ENCODE measurements at places on chromosomes 4 and X. TPM values are rescaled to one million over a fixed set of nuclear protein-coding genes. Genes with fewer than 3 reads are reported as not detected.
A peak's percentile ranks its signal among the peaks of the same experiment; 100 is the strongest.

GRCh38 chrX:20435913-20436312, 169.2 kb upstream of the RPS6KA3 start:
- no peak for DNase-seq

- no peak for DNase-seq
These were observed 118.9 kb upstream of the GPC4 start for GRCh38 chrX:133534172-133534571.

DNA sequence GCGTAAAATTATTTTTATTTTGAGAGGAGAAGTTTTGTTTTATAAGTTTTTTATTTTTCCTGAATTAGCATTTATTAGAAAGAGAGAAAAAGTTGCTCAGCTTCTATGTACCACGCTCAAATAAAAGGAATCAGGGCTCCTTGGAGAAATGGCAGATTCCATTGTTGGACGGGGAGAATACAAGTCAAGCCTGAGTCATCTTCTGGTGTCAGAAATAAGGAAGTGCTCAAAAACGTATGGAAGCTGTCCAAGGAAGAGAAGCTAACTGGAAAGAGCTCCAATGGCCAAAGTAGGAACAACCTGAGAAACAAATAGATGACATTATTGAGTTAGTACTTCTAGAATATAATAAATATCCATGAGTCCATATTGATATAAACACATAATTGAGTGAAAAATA, 89.3 kb upstream of the NEIL3 start:
- no peak for DNase-seq

GRCh38 chr4:158131027-158131426, 41.8 kb downstream of the GASK1B start:
- peak; percentile 17 for DNase-seq

DNA sequence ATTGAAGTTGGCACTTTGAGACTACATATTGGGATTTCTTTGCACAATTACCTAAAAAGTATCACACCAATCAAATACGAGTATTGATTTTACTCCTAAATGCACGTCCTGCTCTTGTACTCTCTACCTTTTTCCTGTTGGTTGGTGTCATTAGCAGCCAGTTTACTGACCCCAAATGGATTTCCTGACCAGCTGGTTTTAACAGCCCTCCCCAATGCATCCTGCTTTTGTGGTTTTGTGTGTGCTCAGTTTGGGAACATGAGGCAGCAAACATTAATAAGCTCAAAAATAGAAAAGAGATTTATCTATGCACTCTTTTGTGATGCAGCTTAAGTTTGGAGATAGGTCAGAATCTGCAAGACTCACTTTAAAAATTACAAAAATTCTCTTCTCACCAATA, 230.3 kb downstream of the MAPK10 start:
- no peak for DNase-seq

DNA sequence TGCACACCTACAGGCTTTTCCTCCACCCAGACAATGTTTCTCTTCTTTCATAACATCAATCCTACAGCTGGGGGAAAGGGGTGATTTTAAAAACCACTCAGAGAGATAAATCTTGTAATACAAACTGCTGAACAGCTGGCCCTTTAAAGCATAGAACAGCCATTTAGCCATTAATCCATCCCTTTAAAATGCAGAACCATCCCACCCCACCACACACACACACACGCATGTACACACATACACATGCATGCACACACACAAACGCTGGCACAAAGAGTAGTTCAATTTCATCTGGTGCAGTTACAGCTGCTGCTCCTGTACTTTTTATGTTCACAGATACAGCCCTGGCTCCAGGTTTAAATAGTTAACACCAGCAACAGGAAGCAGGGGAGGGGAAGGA, 426.1 kb downstream of the MID1IP1 start:
- no peak for DNase-seq

DNA sequence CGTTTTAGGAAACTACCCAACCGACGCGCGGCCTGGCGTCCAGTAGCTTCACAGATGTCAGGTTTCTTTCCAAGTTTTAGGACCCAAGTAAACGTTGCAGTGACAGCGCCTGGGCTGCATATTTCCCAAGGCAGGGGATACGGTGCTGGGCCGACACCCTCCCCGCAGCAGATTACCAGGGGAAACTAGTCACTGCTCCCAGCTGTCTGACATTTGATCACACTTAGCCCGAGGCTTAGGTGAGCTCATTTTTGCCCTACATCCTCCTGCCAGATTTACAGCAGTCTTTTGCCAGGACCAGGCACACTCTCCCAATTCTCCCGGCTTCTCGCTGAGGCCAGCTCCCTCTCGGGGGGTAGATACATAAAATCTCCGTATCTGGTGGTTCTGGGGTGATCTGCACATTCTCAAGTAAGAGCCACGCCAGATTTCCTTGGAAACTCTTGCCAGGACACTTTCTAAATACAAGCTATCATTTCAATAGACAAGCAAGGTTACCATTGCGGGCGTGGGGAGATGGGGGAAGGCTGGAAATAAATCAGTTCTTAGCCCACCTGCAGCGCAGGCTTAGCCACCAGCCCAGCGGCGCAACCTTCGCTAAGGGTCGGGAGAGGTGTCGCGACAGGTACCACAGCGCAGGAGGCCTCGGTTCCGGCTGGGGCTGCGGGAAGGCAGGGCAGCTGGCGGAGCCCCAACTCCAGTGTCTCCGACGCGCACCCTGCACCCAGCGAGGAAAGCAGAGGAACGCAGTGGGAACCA, 2.5 kb upstream of the SOX3 start:
- DNase-seq: no peak

DNA sequence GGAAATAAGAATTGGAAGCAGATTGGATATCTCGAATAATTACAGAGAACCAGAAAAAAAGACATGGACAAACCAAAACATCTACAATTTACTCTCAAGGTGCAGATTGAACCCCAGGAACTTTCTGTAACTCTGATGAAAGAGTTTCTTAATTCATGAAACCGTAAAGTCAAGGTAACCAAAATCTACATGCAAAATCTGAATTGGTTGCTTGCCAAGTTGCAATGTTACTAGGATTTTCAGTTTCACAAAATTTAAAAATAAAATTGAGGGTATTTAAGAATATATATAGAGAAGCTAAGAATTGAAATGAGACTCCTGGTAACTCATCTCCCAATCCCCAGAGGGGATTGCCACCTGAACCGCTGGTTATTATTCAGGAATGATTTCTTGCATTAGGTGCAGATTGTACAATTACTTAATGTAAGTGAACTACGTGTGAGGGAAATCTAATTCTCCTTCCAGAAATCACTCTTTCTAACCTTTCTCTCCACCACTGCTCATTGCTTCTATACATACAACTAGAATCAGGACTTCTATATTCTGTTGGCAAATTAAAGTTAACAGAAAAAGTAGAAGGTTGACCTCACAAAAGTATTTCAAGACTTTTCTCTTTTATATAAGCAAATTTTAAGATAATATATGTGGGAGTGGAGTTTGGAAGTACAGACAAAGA, 221.5 kb upstream of the NDST4 start:
- no peak for DNase-seq

DNA sequence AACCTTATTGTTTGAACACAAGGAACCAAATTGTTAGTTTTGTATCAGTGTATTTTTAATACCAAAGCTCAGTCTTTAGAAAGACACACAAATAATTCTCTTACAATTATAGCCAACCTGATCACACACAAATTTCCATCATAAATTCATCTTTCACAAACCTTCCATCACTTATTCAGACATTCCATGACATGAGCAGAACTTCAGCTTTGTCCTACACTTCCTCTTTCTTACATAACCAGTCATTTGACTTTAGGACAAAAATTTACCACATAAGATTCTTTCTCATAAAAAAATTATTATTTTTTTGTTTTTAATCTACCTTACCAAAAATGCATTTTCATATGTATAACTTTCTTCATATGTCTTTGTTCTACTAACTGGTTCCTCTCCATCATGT, 312.2 kb downstream of the GALNTL6 start:
- DNase-seq: no peak

DNA sequence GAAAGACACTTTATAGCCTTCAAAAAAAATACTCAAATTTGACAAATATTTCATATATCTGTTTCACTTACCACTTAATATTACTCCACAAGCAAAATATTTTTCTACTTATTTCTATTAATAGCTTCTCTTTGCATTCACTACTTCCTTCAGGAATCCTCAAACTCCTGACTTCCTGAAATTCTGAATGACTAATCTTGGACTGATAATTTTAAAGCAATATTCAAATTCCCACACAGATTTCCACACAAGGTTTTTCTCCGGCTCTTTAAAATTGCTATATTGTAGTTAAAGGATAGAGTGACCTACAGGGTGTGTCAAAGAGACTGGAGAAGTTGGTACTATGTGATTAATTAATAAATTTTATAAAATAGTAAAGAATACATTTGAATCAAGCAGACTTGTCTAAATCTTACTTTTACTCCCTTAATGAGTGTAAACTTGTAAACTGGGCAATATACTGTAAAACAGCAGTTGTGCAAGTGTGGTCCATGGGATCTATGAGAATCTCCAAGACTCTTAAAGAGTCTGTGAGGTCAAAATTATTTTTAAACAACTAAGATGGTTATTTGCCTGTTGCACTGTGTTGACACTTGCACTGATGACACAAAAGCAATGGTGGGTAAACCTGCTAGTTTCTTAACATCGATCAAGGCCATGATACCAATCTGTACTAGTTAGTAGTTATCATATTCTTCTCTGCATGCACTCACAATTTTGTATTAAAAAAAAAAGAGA, 44.5 kb downstream of the ANKRD17 start:
- DNase-seq: peak; percentile 28

- DNase-seq: no peak
These were observed 233.5 kb upstream of the PGRMC2 start for GRCh38 chr4:128521156-128521555.

GRCh38 chr4:12036450-12036849, 607.8 kb upstream of the HS3ST1 start:
- no peak for DNase-seq

GRCh38 chr4:162059656-162060055, 104.1 kb downstream of the FSTL5 start:
- no peak for DNase-seq

Gene ZNF711
- total RNA-seq: 0.86 TPM

Gene SPARCL1
- total RNA-seq: not detected

Gene CD38
- total RNA-seq: under 0.01 TPM
